ENCODE measurements at places on chromosomes 7 and 10. TPM values are rescaled to one million over a fixed set of nuclear protein-coding genes. Genes with fewer than 3 reads are reported as not detected.

CLCN1 gene
- 0.06 TPM for total RNA-seq

PKD1L1 gene
- 0.62 TPM for total RNA-seq

MSRB2 gene
- 12.7 TPM for total RNA-seq

PDLIM1 gene
- total RNA-seq: 155 TPM

PAX4 gene
- total RNA-seq: not detected

CYP3A7 gene
- total RNA-seq: not detected

CHRM2 gene
- total RNA-seq: not detected
